Activated naive CD8-positive, alpha-beta T cell treated with anti-CD3 and anti-CD28 coated beads, Interleukin-2, amount 50 U/mL, for 24 hours (primary cell): ENCODE measurements at places on chromosomes 5 and 9.

DNA sequence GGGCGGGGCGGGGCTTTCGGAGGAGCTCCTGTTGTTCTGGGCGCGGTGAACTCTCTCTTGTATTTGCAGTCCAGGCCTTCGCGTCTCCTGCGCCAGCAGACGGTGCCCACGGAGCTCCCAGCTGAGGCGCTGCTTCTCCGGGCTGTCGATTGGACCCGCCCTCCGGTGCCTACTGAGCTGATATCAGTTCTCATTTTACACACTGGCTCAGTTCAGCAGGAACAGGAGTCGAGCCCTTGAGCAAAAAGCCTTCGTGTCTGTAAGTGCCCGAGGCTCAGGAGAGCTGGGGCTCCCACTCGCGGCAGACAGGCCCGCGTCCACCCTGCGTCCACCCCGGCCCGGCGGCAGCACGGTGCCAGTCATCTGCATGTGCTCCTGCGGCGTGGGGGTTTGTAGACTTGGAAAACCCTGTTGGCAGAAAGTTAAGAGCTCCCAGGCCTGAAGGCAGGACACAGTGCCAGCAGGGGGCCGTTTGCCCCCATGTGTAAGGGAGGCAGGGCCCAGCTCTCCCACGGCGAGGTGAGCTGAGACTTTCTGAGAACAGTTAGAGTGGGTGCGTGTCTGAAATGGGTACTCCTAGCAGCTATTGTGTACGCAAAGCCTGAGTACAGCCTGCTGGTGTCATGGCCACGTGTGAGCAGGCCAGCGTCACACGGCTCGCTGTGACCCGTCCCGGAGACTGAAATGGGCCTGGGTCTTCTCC lies 231.5 kb downstream of the FANCC start:
- H3K36me3 ChIP-seq, result peaks cover 6% of the 10 kb centered on the region
- no peak overlapping the region for H3K4me3 ChIP-seq
- DNase-seq, result no peak
- H3K27me3 ChIP-seq, result no peaks in the 10 kb centered on the region

DNA sequence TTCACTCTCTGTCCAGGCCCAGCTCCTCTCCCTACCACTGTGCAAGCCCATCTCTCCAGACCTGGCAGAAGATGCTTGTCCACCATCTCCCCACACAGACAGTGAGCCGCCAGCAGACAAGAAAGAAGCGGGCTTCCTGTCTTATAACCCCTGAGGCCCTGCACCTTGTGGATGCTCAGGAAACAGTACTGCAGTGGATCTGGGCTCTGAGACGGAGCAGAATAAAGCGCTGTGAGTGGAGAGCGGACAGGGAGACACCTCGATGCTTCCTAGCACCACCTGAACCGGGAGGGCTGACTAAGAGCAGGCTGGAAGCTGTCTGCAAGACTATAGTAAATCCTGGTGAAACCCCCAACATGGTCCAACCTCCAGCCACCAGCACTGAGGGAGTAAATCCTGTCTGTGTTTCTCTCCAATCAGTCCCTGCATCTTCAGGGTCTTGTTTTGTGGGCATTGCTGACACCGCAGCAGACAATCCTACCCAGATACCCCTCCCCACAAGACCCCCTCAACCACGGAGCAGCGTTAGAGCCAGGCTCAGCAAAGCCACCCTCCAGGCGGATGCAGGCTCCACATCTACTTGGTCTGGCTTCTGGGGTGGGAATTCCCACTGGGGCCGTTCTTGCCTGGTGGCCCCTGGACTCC lies 18.7 kb downstream of the ORM2 start:
- H3K27me3 ChIP-seq, result no peaks in the 10 kb centered on the region
- H3K27ac ChIP-seq, result peak overlapping the region; percentile 93
- peaks cover 72% of the 10 kb centered on the region for H3K4me1 ChIP-seq
- peak overlapping the region; percentile 55 for H3K4me3 ChIP-seq
- DNase-seq, result no peak

- no peak for DNase-seq
- no peaks in the 10 kb centered on the region for H3K4me1 ChIP-seq
- H3K4me3 ChIP-seq, result no peak overlapping the region
- peaks cover 3% of the 10 kb centered on the region for H3K36me3 ChIP-seq
- H3K27ac ChIP-seq, result no peak overlapping the region
- H3K27me3 ChIP-seq, result no peaks in the 10 kb centered on the region
Measured at GRCh38 chr9:126383406-126384046, 56.9 kb downstream of the MVB12B start.

- no peak overlapping the region for H3K4me3 ChIP-seq
- DNase-seq, result no peak
- H3K36me3 ChIP-seq, result no peaks in the 10 kb centered on the region
- H3K4me1 ChIP-seq, result peaks cover 2% of the 10 kb centered on the region
Measured at GRCh38 chr9:110579862-110580219, 300 bp upstream of the SVEP1 start.

DNA sequence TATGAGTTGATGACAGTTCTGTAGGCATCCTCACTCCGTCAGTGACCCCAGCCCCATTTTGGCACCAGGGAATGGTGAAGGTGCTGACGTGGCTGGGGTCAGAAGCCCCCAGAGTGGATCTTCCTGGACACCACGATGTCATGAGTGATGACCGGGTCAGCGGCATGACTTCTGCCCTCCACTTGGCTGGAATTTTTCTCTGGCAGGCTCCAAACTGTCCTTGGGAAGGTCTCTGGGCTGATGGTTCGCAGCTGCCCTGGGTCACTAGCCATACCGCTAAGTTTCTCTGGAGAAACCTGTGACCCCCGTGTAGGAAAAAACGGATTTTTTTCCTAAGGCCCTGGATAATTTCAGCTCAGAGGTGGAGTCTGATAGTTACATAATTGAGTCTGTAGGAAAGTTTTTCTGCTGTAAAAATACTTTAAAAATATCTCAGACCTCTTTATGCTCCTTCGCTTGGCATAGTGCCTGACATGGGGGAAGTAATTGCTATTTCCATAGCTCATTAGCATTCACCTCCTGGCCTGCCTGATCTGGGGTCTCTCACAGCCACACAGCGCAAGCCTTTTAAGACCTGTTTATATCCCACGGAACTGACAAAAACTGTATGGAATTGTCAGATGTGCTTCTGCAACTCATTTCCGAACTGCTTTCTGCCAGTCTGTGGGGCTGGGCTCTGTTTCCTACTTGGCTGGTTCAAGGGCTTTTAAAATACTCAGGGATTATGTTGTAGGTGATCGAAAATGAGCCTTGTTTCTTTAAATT lies 69.2 kb downstream of the ANGPTL2 start:
- no peaks in the 10 kb centered on the region for H3K36me3 ChIP-seq
- peaks cover 15% of the 10 kb centered on the region for H3K4me1 ChIP-seq
- no peak overlapping the region for H3K4me3 ChIP-seq
